ENCODE measurements at places on chromosomes 2 and 18.

DNA sequence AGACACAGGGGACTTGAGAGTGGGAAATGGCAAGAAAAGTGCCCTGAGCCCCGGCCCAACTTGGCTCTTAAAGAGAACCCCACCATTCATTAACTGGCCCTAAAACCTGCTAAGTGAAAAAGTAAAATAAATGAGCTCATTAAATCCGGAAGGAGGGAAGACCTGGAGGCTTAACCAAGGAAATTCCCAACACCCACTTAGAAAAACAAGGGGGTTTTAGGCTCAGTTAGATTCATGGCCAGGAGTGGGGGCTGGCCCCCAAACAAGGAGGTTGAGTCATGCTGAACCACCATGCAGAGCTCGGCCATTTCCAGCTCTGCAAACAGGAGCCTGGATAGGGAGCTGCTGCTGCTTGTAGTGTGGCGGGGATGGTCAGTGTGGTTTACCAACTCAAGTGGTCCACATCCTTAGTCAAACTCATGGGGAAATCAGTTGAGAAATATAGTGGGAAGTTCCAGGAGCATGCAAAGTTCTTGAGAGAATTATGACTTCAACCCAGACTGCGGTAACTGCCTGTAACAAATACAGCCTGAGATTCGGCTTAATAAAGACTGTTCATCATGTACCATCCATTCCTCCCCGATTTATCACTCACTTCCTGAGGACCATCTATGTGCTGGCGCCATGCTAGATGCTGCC, 39.7 kb upstream of the MRPL19 start:
- no peak for DNase-seq

- DNase-seq, result no peak
Observed at GRCh38 chr2:212618636-212619035, 80.0 kb upstream of the ERBB4 start.

DNA sequence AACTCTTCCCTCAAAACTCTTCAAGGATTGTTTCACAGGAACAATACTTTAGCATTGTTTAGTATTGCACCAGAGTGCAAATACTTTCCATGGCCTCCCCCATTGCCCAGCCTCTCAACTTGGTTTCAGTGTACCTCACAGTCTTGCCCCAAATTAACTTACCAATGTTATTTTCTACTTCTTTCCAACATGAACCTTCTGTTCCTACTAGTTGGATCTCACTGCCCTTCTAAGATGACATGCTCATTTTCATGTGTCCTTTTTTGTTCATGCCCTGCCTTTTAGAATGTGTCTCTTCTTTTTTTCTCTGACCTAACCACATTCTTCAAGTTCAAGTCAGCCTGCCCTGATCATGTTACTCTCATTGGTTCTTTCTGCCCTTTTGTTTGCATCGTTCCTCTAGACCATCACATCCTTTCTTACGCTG, 4.1 kb downstream of the SPATS2L start:
- no peak for DNase-seq

GRCh38 chr2:144875290-144875969, 355.5 kb upstream of the ZEB2 start:
- no peak for DNase-seq

GRCh38 chr2:233857511-233858141, 3.3 kb upstream of the HJURP start:
- no peak for DNase-seq

DNA sequence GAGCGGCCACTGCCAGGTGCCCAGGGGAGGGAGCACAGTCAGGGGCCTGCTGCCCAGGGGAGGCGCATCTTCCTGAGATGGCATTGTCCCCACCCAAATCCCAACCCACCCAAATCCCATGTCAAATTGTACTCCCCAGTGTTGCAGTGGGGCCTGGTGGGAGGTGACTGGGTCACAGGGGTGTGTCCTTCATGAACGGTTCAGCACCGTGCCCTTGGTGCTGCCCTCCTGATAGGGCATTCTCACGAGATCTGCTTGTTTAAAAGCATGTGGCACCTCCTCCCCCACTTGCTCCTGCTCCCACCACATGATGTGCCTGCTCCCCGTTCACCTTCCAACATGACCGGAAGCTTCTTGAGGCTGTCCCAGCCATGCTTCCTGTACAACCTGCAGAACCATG, 27.6 kb downstream of the ANKMY1 start:
- DNase-seq, result no peak

GRCh38 chr18:26044807-26045206, 45.6 kb downstream of the SS18 start:
- no peak for DNase-seq

- DNase-seq, result no peak
Observed at GRCh38 chr2:216546641-216547403, 48.2 kb downstream of the RPL37A start.

GRCh38 chr2:68698567-68699377, 35.8 kb upstream of the ARHGAP25 start:
- DNase-seq, result peak; percentile 28

GRCh38 chr18:34606851-34607250, 103.2 kb upstream of the DTNA start:
- DNase-seq, result no peak

- DNase-seq, result no peak
Observed at GRCh38 chr2:111668274-111668616, 215.7 kb downstream of the ANAPC1 start.

DNA sequence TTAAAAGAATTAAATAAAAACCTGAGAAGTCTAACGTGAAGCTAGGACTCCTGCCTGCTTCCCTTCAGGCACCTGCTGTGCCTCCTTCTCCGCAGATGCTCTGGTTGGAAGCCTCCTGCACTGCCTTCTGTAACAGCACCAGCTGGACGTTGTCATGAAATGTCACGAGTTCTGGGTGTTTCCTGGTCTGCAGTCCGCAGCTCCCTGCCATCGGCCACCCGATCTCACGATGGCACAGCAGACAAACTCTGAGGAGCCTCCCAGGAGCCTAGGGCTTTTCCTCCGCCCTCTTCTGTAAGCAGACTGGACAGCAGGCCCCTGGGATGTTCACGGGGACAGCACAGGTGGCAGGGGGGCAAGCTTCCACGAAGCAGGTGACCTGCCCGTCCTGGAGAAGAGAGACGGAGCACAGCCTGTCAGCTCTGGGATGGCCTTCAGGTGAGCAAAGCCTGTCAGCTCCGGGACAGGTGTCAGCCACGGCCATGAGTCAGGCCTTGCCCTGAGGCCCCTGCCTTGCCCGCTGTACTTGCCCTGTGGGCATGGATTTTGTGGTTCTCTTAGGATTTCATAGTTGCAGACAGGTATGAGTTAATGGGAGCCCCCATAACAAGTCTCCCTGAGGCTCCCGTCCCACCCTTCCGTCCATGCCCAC, 110.3 kb downstream of the PXDN start:
- DNase-seq, result no peak

GRCh38 chr2:216274194-216274840, 98.0 kb downstream of the MARCHF4 start:
- DNase-seq, result no peak

GRCh38 chr18:26697186-26697884, 149.0 kb upstream of the KCTD1 start:
- DNase-seq, result no peak

DNA sequence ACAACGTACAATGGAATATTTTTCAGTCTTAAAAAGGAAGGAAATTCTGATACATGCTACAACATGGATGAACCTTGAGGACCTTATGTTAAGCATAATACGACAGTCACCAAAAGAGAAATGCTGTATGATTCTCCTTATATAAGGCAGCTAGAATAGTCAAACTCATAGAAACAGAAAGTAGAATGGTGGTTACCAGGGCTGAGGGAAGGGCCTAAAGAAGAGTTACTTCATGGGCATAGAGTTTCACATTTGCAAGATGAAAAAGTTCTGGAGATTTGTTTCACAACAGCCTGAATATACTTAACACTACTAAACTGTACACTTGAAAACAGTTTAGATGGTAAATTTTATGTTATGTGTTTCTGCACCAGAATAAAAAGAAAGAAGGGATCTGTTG, 113.3 kb downstream of the GALNT1 start:
- DNase-seq, result no peak

DNA sequence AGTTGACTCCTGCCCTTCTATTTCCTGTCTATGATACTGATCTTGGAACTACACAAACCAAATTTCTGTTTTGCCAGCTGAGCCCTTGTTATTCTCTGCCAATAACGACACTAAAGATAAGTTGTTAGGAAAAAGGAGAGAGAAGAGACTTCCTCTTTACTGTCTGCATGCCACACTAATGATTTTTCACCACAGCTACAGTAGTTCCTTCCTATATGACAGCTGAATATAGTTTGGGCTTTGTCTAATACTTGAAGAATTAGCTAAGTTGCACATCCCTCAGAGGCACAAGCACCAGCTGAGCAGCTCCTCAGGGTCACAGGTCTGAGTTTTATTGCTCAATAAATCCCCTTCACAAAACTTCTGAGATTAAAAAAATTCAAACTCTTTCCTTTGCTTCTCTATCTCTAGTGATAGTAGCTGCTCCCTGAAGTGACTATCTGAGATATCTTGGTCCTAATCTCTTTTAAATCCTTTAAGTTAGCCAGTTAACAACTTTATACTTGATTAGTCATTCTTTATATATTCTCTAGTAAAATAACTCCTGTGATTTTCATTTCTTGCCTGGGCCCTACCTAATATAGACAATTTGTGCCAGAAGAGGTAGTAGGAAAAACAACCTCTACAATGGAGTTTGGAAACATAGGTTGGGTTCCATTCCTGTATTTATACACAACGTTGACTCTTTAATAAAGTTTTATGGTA, 253.0 kb upstream of the CNTNAP5 start:
- no peak for DNase-seq

DNA sequence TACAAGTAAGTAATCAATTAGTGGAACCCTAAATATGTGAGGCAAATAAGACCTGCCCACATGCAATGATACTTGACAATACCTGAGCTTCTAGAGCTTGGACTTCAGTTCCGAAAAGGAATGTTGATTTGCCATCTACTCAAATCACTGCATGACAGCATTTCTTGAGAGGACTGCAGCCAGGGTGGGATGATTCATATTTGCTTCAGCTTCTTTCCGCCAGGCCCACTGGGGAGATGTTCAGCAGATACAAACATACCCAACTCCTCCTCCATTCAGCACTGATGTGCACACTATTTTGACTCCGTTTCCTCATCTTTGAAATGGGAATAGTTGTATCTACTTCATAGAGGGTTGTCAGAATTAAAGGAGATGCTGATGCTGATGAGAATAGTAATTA, 28.8 kb upstream of the TMEM177 start:
- no peak for DNase-seq

DNA sequence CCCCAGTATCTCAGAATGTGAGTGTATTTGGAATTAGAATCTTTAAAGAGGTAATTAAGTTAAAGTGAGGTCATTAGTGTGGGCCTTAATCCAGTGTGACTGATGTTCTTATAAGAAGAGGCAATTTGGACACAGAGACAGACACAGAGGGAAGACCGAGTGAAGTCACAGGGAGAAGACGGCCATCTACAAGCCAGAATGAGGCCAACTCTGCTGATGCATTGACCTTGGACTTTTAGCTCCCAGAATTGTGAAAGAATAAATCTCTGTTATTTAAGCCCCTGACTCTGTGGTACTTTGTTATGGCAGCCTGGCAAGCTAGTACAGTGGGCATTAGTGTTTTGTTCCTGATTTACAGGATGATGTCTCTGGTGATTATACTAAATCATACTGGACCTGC, 64.6 kb downstream of the LTBP1 start:
- DNase-seq, result no peak

GRCh38 chr2:27583390-27583915, 611 bp downstream of the ZNF512 start:
- no peak for DNase-seq

DNA sequence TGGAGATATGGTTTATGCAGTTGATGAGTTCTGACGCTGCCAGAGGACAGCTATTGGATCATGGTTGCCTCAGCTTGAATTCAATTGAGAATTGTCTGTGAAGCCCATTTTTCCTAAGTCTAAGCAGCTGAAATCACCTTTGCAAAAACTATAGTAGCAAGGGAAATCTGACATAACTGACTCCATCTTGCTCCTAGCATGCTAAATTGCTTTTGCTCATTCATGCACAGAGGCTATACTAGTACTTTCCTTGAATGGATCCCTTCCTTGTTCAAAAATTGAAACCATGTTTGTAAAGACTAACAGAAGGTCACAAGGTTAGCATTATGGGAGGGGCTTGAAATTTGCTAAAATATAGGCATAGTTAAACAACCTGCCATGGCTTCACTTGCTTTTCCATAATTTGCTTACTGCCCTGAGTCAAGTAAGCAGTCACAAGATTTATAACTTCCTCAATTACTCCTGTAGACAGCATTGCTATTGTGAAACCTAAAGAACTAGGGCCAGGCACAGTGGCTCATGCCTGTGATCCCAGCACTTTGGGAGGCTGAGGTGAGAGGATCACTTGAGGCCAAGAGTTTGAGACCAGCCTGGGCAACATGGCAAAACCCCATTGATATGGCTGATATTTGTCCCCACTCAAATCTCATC, 41.2 kb downstream of the CHRNA1 start:
- no peak for DNase-seq

DNA sequence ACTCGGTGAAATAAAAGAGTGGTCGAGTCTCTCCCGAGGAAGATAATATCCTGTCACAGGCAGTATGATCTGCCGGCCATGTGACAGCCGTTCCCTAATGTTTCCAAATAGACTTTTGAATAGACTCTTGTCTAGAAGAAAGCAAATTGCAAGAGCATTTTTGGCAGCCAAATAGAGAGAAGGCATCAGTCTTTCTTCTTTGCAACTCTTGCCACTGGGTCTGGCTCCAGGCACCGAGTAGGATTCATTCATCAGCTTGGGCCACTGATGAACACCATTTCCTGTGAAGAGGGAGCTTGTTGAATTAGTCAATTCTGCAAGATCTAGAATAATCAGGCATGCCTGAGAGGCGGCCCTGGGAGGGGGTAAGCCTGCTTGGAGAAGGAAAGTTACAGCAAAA, 165.6 kb downstream of the KLHL29 start:
- DNase-seq, result no peak

DNA sequence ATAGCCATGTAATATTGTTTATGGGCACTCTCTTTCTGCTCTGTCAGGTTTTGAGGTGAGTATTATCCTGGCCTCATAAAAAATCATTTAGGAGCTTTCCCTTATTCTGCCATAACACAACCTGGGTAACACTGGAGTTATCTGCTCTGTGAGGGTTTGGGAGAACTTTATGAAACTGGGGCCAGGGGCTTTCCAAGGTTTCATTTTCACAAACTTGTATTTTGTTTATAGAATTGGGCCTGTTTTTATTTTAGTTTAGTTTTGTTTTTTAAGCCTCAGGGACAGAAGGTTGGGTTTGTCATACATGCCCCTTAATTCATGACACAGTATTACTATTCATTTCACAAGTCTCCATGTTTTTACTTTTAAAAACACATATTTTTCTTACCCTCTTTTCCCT, 83.5 kb downstream of the IRS1 start:
- DNase-seq, result no peak
